ENCODE measurements at places on chromosomes 1 and 21. TPM values are rescaled to one million over a fixed set of nuclear protein-coding genes. Genes with fewer than 3 reads are reported as not detected.

DNA sequence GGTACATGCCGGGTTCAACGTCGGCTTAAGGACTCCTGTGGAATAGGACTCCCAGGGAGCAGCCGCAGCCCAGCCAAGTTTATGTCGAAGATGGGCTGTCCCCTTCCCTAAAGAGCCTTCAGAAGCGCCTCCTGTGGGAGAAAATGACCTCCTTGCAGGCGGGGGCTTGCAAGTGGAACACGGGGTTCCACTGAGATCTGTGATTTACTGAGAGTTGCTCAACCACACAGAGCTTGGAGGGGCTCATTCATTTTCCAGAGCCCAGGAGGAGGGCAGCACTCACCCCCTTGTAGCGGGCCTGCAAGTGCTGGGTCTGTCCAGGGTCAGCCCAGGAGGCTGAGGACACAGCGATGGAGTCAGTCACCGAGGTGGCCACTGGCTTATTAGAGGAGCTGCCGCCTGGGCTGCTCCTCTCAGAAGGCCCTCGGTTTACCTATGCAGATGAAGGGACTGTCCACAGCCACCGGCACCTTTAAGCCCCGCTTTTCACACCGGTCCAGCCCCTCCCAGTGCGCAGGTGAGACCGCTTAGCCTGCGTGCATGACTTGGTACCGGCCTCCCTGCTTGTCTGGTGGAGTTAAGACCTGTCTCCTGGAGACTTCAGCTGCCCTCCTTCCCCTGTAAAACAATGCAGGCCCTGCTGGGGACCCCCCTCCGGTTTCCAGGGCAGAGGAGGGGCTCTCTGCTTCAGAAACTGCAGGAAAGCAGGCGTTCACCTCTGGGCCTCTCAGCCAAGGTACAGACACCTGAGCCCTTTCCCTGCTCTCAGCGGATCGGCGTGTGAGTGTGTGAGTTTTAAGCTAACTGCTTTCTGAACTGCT lies 57.5 kb downstream of the ATP5PO start:
- H3K27me3 ChIP-seq = no peaks in the 10 kb centered on the region
- peaks cover 16% of the 10 kb centered on the region for H3K4me1 ChIP-seq
- DNase-seq = no peak
- H3K4me3 ChIP-seq = no peak overlapping the region
- H3K36me3 ChIP-seq = peaks cover 38% of the 10 kb centered on the region
- H3K27ac ChIP-seq = peak overlapping the region; percentile 62

RIPPLY3 gene
- polyA plus RNA-seq = 0.68 TPM

MTARC1 gene
- 31.6 TPM for polyA plus RNA-seq

- H3K27ac ChIP-seq = no peak overlapping the region
- H3K36me3 ChIP-seq = peaks cover 31% of the 10 kb centered on the region
- H3K4me1 ChIP-seq = no peaks in the 10 kb centered on the region
- no peak overlapping the region for H3K4me3 ChIP-seq
- no peaks in the 10 kb centered on the region for H3K27me3 ChIP-seq
Observed at GRCh38 chr1:149977345-149977744, 33.2 kb downstream of the OTUD7B start.

DNA sequence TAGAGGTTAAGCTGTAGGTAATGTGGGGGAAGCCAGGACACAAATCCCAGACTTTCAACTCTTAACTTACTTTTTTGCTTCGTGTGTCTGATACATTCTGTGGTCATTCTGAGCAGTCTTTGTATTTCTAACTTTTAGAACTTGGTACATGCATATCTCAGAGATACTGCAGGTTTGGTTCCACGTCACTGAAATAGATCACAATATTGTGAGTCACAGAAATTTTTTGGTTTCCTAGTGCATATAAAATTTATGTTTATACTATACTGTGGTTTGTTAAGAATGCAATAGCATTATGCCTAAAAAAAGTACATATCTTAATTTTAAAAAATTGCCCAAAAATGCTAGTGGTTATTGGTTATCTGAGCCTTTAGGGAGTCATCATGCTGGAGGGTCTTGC lies 3.2 kb downstream of the URB2 start:
- H3K27me3 ChIP-seq = no peaks in the 10 kb centered on the region
- peaks cover 15% of the 10 kb centered on the region for H3K4me1 ChIP-seq
- no peak for DNase-seq

SPRR2G gene
- 0.39 TPM for polyA plus RNA-seq

RNASEL gene
- polyA plus RNA-seq = 5.0 TPM

RASAL2 gene
- 27.3 TPM for polyA plus RNA-seq

DENND2C gene
- 1.7 TPM for polyA plus RNA-seq

- H3K4me1 ChIP-seq = no peaks in the 10 kb centered on the region
- peaks cover 32% of the 10 kb centered on the region for H3K36me3 ChIP-seq
- DNase-seq = no peak
- no peak overlapping the region for H3K4me3 ChIP-seq
- H3K27me3 ChIP-seq = no peaks in the 10 kb centered on the region
- no peak overlapping the region for H3K27ac ChIP-seq
Observed at GRCh38 chr21:45932922-45933502, 48.6 kb upstream of the COL6A1 start.

GRCh38 chr21:21750124-21750825 lies 752.1 kb downstream of the NCAM2 start:
- no peaks in the 10 kb centered on the region for H3K27me3 ChIP-seq
- DNase-seq = no peak
- H3K4me3 ChIP-seq = no peak overlapping the region
- no peaks in the 10 kb centered on the region for H3K4me1 ChIP-seq
- H3K27ac ChIP-seq = no peak overlapping the region

DNA sequence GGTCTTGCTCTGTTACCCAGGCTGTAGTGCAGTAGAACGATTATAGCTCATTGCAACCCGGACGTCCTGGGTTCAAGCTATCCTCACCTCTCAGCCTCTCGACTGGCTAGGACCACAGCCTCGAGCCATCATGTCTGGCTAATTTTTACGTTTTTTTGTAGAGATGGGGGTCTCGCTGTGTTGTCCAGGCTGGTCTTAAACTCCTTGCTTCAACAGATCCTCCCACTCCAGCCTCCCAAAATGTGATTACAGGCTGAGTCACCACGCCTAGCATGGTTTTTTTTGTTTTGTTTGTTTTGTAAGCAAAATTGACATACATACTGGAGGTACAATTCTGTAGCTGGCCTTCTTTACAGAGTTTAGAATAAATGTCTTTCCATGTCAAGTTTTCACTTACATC lies 994 bp upstream of the LAMTOR5 start:
- no peak for DNase-seq
- peaks cover 6% of the 10 kb centered on the region for H3K36me3 ChIP-seq
- H3K27me3 ChIP-seq = no peaks in the 10 kb centered on the region
- H3K4me3 ChIP-seq = no peak overlapping the region

GRCh38 chr1:88371436-88372023 lies 312.5 kb upstream of the PKN2 start:
- no peak overlapping the region for H3K4me3 ChIP-seq
- DNase-seq = no peak
- no peak overlapping the region for H3K27ac ChIP-seq
- no peaks in the 10 kb centered on the region for H3K4me1 ChIP-seq

- no peak overlapping the region for H3K4me3 ChIP-seq
- H3K27me3 ChIP-seq = no peaks in the 10 kb centered on the region
- no peak for DNase-seq
Observed at GRCh38 chr1:21621761-21622436, 47.3 kb downstream of the RAP1GAP start.

GRCh38 chr1:26077524-26077923 lies 10.1 kb upstream of the TRIM63 start:
- H3K27me3 ChIP-seq = no peaks in the 10 kb centered on the region
- H3K4me1 ChIP-seq = peaks cover 3% of the 10 kb centered on the region
- H3K4me3 ChIP-seq = no peak overlapping the region
- no peak for DNase-seq
- H3K27ac ChIP-seq = no peak overlapping the region
- H3K36me3 ChIP-seq = no peaks in the 10 kb centered on the region

DNA sequence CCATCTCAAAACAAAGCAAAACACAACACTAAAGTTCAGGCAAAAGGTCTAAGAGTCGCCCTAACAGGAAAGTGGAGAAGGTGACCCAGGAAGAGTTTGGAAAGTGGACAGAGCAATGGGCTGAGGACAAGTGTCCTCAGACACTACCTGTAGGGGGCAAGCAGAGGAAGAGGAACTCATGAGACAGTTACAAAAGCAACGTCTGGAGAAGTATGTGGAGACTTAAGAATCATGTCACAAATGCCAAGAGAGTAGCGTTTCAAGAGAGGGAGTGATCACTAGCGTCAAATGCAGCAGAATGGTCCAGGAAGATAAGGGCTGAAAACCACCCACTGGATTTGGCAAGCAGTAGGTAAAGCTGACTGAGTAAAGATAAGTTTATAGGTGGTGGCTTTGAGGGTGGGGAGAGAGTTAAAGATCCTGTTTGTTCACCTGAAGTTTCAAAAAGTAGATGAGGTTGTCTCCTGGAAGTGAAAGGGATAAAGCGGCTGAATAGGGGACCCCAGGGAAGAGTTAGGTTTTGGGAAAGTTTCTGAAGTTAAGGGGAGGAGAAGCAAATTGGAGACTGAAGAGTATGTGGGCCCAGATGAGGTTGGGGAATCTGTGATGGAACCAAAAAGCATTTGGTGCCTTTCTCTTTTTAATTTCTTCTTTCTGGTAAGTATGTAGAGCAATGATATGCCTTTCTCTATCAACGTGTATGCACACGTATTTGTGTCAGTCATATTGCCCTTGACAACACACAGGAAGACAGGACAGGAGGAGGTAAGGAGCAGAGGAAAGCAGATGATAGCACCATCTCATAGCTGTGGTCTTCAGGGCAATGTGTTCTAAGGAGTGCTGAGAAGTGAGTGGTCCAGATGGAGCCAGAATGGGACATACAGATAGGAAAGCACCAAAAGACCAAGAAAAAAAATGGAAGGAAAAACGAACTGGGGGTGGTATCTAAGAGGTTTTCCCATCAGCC lies 3.1 kb downstream of the BSDC1 start:
- DNase-seq = no peak
- H3K4me1 ChIP-seq = peaks cover 16% of the 10 kb centered on the region
- H3K36me3 ChIP-seq = peaks cover 51% of the 10 kb centered on the region
- no peak overlapping the region for H3K27ac ChIP-seq
- no peak overlapping the region for H3K4me3 ChIP-seq

GRCh38 chr1:16167331-16168143 lies 11.7 kb upstream of the EPHA2 start:
- no peak overlapping the region for H3K27ac ChIP-seq
- DNase-seq = peak; percentile 86
- peaks cover 14% of the 10 kb centered on the region for H3K4me1 ChIP-seq
- no peaks in the 10 kb centered on the region for H3K27me3 ChIP-seq

DNA sequence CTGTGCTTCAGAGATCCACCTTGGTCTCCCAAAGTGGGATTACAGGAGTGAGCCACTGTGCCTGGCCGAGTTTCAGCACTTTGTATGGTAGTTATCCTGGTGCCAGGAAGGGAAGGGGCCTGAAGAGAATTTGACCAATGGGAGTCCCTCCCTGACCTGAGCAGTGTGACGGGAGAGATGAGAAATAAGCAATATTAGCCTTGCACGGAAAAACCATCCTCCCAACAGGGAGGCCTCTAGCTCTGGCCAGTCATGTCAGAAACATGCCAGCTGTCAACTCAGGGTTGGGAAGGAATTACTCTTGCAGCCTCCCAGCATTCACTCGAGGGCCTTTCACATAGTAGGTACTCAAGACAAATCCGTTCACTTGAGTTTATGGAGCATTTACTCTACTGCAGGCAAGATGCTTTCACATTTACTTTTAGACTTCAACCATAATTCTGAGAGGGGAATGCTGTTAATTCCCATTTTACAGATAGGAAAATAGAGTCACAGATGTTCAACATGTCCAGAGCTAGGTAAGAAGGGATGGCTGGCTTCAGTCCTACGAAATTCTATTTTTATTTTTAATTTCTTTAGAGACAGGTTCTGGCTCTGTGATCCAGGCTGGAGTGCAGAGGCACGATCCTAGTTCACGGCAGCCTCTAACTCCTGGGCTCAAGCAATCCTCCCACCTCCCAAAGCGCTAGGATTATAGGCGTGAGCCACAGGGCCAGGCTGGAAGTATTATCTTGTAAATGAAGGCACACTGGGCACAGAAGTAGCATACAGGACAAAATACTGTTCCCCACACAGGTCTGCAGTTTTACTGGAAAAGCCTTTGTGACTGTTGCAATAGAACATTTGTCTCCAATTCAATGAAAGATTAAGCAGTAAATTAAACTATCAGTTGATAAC lies 3.2 kb upstream of the ATP13A2 start:
- H3K4me3 ChIP-seq = no peak overlapping the region
- H3K4me1 ChIP-seq = peaks cover 25% of the 10 kb centered on the region
- no peak overlapping the region for H3K27ac ChIP-seq
- DNase-seq = no peak

DNA sequence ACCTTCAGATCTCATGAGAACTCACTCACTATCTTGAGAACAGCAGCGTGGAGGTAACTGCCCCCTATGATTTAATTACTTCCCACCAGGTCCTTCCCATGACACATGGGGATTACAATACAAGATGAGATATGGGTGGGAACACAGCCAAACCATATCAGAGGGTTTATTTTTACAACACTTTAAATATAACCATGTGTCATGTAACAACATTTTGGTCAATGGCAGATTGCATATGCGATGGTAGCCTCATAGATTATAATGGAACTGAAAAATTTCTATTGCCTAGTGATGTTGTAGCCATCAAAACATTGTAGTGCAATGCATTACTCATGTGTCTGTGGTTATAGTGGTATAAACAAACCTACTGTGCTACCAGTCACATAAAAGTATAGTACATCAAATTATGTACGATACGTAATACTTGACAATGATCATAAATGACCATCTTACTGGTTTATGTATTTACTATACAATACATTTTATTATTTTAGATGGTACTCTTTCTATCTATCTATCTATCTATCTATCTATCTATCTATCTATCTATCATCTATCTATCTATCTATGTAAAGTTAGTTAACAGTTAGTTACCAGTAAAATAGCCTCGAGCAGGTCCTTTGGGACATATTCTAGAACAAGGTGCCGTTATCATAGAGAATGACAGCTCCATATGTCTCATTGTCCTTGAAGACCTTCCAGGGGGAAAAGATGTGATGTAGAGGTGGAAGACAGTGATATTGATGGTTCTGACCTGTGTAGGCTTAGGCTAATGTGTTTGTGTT lies 12.6 kb upstream of the S100B start:
- H3K36me3 ChIP-seq = no peaks in the 10 kb centered on the region
- no peak overlapping the region for H3K27ac ChIP-seq
- no peak for DNase-seq
- no peak overlapping the region for H3K4me3 ChIP-seq
- peaks cover 22% of the 10 kb centered on the region for H3K4me1 ChIP-seq

DNA sequence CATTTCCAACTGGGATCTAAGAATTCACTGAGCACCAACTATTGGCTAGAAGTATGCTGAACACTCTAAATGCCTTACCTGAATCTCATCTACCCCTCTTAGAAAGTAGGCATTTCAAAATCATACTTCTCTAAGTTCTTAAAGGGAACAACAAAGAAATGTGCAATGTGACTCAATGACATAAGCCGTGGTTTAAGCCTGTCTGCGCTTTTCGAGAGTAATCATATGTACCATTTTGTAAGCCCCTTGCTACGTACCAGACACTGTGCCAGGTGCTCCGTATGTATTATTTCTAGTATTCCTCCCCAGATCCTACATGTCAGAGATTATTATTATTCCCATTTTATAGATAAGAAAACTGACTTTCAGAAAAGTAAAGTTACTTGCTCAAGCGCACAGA lies 454.2 kb downstream of the SETD4 start:
- H3K4me3 ChIP-seq = no peak overlapping the region
- no peak for DNase-seq
- H3K27me3 ChIP-seq = peaks cover 2% of the 10 kb centered on the region
- no peaks in the 10 kb centered on the region for H3K4me1 ChIP-seq
- no peak overlapping the region for H3K27ac ChIP-seq
